Activated CD4-positive, alpha-beta T cell treated with anti-CD3 and anti-CD28 coated beads, Interleukin-2, amount 50 U/mL, for 4 hours (primary cell): ENCODE measurements at places on chromosomes 7 and 10.

DNA sequence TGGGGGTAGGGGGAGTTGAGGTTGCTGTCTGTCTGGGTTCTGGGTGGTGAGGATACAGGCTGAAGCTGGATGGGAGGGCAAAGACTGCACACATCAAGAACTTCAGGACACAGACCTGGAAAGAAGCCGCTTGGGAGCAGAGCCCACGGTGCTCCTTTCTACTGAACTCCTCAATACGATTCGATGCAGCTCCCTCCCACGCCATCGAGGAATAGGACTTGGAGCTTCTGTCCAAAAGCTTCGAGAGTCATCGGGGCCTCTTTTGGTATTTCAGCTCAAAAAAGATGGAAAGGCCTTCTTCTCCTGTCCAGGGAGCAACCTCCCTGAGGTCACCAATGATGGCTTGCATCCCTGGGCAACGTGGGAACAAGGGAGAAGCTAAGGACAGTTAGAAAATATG, 407.1 kb upstream of the MGMT start:
- no peak for DNase-seq

GRCh38 chr7:131890176-131890575, 333.7 kb upstream of the PODXL start:
- no peak for DNase-seq

GRCh38 chr7:44284881-44285541, 40.4 kb downstream of the CAMK2B start:
- no peak for DNase-seq

DNA sequence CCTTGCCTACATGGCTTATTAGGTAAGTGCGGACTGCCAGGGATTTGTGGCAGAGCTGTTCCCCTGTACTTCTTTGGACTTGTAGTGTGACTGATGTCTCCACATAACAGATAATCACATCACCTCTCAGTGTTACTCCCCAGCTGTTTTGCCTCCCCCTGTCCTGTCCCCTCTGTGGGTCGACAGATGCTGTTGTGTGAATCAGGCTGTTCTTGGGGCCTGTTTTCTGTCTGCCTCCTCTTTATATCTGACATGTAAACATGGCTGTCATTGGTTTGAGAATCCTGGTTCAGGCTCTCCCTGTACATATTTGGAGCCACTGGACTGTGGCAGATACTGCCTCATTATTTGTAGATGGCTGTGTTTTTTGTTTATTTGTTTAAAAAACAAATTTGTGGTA, 22.7 kb downstream of the CCNY start:
- no peak for DNase-seq

- DNase-seq, result no peak
Measured at GRCh38 chr10:1278306-1278705, 222.1 kb downstream of the WDR37 start.

- DNase-seq, result no peak
Measured at GRCh38 chr7:117271566-117271965, 51.3 kb downstream of the WNT2 start.

- DNase-seq, result no peak
Measured at GRCh38 chr7:70177166-70177565, 578.9 kb downstream of the AUTS2 start.

DNA sequence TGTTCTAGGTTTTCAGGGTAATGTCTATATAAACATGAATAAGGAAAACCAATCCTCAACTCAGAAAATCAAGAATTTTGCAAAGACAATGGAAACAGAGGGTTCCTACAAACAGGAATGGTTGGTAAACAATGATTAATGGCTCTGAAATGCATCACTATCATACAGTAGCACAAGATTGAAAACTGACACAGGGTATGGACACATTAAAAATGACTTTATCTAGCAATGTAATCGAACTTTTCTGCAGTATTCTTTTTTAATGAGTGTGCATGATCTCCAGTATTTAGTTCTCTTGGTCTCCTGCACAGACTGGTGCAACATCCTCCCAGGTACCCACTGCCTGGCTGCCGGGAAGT, 15.9 kb downstream of the GRB10 start:
- DNase-seq, result no peak

- no peak for DNase-seq
Measured at GRCh38 chr10:117860823-117861222, 185.9 kb downstream of the RAB11FIP2 start.

GRCh38 chr10:66307826-66308225, 618.0 kb upstream of the LRRTM3 start:
- no peak for DNase-seq

- no peak for DNase-seq
Measured at GRCh38 chr10:14431868-14432267, 101.1 kb upstream of the FRMD4A start.

DNA sequence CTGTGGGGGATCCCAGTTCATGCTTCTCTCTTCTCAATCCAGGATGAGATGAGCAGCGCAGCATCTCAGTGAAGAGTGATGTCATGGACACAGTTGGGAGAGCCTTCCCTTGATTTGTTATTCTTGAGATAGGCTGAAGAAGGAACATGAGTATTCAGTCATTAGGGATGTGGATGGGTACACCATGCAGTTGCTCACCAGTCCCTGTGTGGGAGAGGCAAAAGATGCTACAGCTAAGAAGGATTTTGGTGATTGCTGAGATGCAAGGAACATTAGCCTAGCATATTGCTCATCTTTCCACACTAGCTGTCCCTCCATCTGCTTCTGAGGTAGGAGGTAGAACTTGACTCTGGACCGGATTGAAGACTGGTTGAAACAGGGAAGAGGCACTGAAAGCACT, 179.6 kb downstream of the GALNT17 start:
- no peak for DNase-seq

- DNase-seq, result no peak
Measured at GRCh38 chr10:9302140-9302746, 1247.8 kb downstream of the GATA3 start.
